ENCODE measurements at places on chromosomes 5 and 9. TPM values are rescaled to one million over a fixed set of nuclear protein-coding genes. Genes with fewer than 3 reads are reported as not detected.

Gene TAL2
- not detected for total RNA-seq

DNA sequence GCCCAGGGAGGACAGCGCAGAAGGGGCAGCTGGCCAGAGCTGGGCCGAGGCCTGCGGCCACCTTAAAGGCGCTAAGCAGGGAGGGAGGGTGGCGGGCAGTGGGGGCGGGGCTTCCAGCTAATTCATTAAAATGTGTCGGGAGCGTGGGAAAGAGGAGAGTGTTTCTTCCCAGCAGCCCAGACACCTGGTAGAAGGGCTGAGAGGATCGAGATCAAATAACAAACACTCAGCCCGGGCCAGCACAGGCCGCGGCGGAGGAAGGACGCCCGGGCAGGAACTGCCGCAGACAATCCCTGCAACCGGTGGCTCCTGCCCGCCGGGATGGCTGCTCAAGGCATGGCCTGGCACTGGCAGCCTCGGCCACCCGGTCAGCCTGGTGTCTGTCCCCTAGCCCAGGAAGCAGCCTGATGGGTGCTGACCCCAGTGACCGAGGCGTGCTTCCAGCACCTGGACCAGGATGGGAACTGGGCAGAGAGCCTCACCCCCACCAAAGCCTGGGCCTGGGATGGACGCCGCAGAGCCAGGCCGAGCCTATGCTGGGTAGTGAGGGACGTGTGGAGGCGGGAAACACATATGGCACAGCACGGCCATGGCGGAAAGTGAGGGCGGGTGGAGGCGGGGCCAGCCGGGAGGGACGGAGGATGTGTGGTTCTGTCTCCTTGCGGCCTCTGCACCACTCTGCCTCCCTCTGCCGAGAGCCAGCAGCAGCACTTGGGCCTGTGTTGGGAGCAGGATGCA, 3.2 kb upstream of the NRARP start:
- H3K4me1 ChIP-seq, result peaks cover 40% of the 10 kb centered on the region
- no peaks in the 10 kb centered on the region for H3K36me3 ChIP-seq
- no peaks in the 10 kb centered on the region for H3K27me3 ChIP-seq
- H3K27ac ChIP-seq, result no peak overlapping the region
- H3K4me3 ChIP-seq, result peak overlapping the region; percentile 68
- DNase-seq, result no peak

- no peaks in the 10 kb centered on the region for H3K27me3 ChIP-seq
- no peak overlapping the region for H3K4me3 ChIP-seq
- H3K27ac ChIP-seq, result no peak overlapping the region
- no peaks in the 10 kb centered on the region for H3K4me1 ChIP-seq
- H3K36me3 ChIP-seq, result peaks cover 19% of the 10 kb centered on the region
- DNase-seq, result no peak
These were observed 22.4 kb upstream of the CORO2A start for GRCh38 chr9:98214811-98215210.

Gene KCTD16
- total RNA-seq, result 0.35 TPM

DNA sequence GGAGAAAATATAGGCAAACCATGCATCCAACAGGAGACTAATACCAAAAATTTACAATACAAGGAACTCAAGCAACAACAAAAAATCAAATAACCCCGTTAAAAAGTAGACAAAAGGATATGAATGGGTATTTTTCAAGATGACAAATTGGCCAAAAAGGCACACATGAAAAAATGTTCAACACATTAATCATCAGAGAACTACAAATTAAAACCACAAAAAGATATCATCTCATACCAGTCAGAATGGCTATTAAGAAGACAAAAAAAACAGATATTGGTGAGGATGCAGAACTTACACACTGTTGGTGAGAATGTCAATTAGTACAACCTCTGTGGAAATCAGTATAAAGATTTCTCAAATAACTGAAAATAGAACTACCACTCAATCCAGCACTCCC, 35.0 kb downstream of the TEX10 start:
- H3K4me1 ChIP-seq, result no peaks in the 10 kb centered on the region
- H3K36me3 ChIP-seq, result no peaks in the 10 kb centered on the region
- no peak overlapping the region for H3K27ac ChIP-seq
- DNase-seq, result no peak
- no peaks in the 10 kb centered on the region for H3K27me3 ChIP-seq
- no peak overlapping the region for H3K4me3 ChIP-seq

Gene TXNDC15
- 91.2 TPM for total RNA-seq

DNA sequence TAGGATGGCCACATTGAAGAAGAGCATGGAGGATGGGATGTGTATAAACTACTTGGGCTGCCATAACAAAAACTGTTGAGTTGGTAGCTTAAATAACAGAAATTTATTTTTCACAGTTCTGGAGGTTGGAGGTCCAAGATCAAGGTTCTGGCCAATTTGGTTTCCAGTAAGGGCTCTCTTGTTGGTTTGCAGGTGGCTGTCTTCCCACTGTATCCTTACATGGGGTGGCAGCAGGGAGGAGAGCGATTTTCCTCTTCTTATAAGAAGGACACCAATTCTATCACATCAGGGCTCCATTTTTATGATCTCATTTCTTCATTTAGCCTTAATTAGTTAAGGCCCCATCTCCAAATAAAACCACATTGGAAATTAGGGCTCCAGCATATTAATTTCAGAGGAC, 465.7 kb downstream of the GADD45G start:
- H3K36me3 ChIP-seq, result no peaks in the 10 kb centered on the region
- no peak for DNase-seq
- no peak overlapping the region for H3K27ac ChIP-seq
- H3K4me3 ChIP-seq, result no peak overlapping the region
- H3K27me3 ChIP-seq, result no peaks in the 10 kb centered on the region
- no peaks in the 10 kb centered on the region for H3K4me1 ChIP-seq

Measured in thoracic aorta (tissue), 2 donors.